Hematopoietic multipotent progenitor cell (in vitro differentiated cells): ENCODE measurements at places on chromosomes 5 and 9.

- DNase-seq, result no peak
Observed at GRCh38 chr5:81156732-81157131, 76.4 kb upstream of the CKMT2 start.

DNA sequence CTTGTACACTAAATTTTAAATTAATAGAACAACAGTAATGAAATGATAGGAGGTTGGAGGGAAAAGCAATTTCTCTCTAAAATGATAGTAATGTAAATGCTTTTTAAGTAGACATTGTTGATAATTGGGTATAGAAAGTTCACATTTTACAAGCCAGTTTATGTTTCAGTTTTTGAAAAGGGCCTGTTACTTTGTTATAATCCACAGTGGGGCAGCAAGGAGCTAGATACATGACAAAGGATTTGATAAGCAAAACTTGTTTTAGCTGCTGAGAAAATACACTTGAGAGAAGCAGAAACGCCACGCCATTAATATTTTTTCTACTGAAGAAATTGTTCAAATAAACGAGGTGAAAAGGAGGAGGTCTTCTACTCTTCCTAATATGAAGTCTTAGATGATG, 30.2 kb downstream of the SREK1 start:
- DNase-seq, result no peak

DNA sequence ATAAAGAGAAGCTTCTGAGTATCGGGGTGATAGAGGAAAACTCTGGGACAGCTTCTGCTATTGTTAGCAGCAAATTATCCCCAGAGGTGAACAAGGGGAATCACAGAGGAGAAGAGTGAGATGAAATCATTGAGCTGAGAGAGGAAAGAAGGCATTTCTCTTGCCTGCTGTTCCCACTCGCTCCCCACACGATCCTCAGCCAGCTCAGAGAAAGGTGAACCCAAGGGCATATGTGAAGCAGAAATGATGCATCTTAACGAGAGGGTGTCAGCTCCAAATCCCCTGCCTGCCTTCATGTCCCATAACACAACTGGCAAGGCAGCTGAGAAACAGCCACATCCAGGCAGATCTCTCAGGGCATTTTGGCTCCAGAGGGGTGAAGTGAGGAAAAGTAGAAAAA, 111.6 kb downstream of the BRINP1 start:
- no peak for DNase-seq

DNA sequence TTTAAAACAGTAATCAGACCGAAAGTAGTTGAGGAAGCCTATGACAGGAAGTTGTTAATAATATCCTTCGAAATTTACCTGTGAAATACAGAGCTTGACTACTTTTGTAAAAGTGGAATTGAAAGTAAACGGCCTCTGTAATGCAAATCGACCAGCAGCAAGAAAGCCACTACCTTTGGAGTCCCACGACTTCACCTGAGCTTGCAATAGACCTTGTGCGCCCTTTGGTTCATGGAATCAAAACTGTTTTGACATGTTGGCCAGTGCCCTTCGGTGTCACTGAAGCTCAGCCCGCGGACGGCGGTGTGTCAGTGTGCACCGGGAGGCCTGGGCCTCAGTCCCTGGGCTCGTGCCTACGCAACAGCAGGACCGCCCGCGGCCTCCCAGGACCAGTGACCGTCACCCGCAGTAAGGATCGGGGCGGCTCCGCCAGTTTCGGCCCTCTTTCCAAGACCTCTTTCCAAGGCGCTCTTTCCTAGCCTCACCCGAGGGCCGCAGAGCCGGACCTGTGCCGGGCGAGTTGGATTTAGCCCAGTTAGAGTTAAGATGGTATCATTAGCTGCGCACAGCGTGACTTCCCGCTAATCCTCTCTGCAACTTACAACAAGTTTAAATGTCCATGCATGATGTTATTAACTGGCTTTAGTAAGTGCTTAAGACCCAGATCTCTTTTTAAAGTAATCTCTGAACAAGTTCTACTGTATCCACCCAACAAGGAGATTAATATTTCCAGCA, 223.3 kb downstream of the MEF2C start:
- no peak for DNase-seq

DNA sequence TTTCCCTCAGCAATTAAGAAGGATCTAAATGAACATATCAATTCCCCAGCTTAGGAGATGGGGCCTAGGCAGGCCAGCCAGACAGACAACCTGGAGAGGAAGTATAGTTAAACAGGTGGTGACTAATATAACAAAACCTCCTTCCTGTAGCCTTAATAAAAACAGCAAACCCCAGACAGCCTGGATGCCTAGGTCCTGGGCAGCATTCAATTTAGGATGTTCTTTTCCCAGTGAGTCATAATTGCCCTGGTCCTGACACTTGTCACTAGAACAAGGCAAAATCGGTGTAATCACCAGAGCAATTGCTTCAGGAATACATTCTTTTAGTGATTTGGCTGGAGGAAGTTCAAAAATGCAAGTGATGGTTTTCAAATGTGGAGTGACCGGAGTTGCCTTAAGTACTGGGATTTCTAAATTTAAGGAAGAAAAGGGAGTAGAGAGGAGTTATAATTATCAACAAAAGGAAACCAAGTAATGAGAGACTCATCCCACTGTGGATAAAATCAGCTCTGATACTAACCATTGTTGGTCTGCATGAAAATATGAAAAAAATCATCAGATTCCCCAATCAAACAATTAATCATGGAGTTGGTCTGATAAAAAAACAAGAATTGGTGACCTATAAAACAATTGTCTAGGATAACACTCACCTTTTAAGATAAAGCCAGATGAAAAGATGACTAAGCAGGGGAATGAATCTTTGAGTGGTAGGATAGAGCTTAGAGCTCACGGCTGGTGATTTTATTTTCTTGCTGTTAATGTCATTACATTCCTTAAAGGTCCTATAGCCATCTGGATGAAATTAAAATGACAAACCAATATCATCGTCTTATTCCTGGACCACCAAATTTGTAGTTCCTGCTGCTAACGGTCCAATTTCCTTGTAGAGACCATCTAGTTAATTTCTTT, 39.0 kb upstream of the TARS1 start:
- peak; percentile 18 for DNase-seq

- no peak for DNase-seq
Observed at GRCh38 chr5:38202741-38203140, 55.6 kb upstream of the EGFLAM start.

DNA sequence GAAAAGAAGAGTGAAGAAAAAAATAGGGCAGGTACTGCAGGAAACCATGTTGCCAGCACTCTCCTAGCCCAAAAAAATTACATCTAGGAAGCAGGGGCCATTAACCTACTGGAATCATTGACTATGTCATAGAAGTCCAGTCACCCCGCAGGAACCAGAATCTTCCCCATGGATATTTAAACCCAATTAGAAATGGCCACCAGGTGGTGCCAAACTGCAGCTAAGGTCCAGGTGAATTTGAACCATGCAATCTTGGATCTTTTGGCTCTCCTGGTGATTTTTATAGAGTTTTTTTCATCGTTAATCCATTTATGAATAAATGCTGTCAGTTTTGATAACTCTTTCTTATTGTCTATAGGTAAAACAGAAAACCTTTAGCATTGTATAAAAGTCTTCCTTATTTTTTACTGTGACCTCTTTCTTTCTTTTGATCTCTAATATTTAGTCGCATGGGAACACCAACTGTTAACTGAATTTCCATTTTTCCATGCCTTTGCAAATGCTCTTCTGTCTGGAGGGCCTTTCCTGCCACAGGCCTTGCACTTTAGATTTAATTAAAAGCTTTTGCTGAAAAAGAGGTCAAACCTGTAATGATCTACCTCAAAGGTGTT, 147.5 kb upstream of the FGF10 start:
- DNase-seq, result no peak

DNA sequence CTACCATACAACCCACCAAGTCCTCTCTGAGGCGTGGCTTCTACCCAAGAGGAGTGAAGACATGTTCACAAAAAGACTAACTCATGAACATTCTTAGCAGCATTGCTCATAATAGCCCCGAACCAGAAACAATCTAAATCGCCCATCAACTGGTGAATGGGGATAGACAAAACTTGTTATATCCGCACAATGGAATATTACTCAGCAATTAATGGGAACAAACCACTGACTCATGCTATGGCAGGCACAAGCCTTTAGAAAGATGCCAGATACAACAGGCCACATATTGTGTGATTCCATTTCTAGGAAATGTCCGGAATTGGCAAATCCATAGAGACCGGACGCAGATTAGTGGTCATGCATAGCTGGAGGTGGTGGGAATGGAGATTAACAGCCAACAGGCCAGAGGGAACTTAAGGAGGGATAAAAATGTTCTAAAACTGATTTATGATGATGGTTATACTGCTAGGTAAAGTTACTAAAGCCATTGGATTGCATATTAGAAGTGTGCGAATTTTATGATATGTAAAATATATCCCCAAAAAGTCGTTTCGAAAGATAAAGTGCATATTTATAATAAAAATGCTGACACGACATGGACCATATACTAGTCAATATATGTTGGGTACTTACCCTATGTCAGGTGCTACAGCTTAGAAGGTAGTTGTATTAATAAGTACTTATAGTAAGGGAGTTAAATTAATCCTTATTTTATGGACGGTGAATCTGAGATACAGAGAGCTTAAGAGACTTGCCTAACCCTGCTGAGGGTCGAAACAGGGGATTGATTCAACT, 55.4 kb downstream of the LHX2 start:
- DNase-seq, result no peak
